ENCODE measurements at places on chromosomes 6 and 20. TPM values are rescaled to one million over a fixed set of nuclear protein-coding genes. Genes with fewer than 3 reads are reported as not detected.

Gene TAAR1
- total RNA-seq = not detected

Gene GATA5
- 0.12 TPM for total RNA-seq

Gene TAF4
- total RNA-seq = 98.2 TPM

DNA sequence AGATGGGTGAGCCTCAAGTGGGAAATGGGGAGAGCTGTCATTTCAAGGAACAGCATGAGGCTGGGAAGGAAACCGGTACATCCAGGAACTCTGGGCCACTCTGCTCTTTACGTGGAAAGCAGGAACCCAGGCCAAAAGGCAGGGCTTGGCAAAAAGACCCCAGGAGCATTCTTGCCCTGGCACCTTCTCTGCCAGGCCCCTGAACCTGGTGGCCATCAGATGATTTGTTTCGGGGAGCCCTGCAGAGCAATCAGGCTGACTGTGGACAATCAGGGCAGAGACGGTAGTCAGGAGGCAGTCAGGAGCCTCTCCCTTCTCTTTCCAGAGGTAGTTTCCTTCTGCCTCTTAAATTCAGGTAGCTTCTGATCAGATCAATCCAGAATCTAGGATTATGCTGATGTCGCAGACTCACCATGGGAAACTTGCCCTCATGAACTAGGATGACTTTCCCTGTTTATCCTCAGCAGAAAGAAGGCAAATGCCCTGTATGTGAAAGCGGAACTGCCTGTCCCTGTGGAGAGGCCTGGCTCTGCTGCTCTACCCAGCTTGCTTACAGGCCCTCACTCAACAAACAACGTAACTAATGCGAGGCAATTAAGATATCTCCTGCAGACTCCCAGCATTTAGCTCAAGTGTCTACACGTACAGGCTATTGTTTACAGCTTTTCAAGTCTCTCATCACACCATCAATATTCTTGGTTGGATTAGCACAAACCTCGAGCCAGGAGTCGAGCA lies 36.6 kb downstream of the EZR start:
- no peak for DNase-seq

- no peak for DNase-seq
Measured at GRCh38 chr20:35735826-35736470, 6.1 kb downstream of the RBM39 start.

Gene KIF25
- total RNA-seq = not detected

GRCh38 chr6:169788809-169789145 lies 37.4 kb downstream of the ERMARD start:
- no peak for DNase-seq

DNA sequence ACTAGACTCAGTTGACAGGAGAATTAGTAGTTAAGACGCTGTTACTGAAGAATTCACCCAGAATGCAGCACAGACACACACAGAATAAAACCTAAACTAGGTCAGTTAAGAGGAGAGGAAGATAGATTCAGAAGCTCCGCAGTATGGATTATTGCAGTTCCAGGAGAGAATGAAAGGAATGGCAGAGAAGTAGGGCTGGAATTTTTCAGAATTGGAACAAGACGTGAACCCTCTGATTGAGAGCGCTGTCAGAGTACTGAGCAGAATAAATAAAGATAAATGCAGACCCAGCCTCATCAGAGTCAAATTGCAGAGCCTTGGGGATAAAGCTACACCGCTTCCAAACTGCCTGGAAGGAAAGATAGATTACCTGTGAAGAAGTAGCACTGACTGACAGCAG lies 344.6 kb downstream of the FARS2 start:
- DNase-seq = no peak

Gene BCAS4
- total RNA-seq = 29.9 TPM

- DNase-seq = no peak
Measured at GRCh38 chr20:24911461-24911860, 37.6 kb upstream of the CST7 start.

DNA sequence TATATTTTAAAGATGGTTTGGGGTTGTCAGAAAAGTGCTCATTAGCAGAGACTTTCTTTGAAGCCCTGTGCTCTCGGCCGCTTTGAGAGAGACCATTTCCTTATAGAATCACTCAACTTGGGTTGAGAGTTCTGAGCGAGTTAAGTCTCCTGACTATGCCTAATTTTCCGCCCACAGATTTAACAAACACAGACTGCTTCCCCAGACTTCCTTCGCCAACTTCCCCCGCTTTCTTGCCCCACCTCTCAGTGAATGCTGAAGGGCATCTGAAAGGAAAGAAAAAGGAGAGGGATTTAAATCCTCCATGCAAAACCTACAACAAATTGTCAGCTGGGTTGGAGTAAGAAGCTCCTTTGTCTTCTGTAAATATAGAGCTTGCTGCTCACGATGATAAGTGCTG lies 224.0 kb downstream of the EYA2 start:
- DNase-seq = no peak
